ENCODE measurements at places on chromosomes 1 and 21. TPM values are rescaled to one million over a fixed set of nuclear protein-coding genes. Genes with fewer than 3 reads are reported as not detected.
A peak's percentile ranks its signal among the peaks of the same experiment; 100 is the strongest.

DNA sequence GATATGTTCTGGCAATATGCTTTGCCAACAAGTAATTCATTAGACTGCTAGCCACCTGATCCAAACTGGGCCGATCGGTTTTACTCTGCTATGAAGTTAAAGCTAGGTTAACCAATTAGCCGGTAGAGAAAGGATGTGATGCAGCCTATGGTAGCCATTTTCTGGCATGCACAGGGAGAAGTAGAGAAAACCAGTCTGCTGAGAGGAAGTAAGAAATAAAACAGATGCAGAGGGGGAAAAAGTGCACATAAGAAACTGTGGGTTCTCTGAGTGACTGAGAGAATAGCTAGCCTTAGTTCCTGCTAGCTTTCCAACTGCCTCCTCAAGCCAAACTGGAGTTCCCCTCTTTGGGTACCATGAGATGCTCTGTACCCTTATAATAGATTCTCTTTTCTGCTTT lies 52.8 kb downstream of the ARID4B start:
- no peaks in the 10 kb centered on the region for H3K36me3 ChIP-seq
- H3K27ac ChIP-seq = no peak overlapping the region
- no peak overlapping the region for H3K4me3 ChIP-seq
- H3K27me3 ChIP-seq = no peaks in the 10 kb centered on the region

- no peak overlapping the region for H3K27ac ChIP-seq
- H3K4me3 ChIP-seq = no peak overlapping the region
- peaks cover 4% of the 10 kb centered on the region for H3K4me1 ChIP-seq
- no peaks in the 10 kb centered on the region for H3K36me3 ChIP-seq
Measured at GRCh38 chr1:24925082-24925779, 4.8 kb downstream of the RUNX3 start.

- H3K27me3 ChIP-seq = no peaks in the 10 kb centered on the region
- H3K4me1 ChIP-seq = no peaks in the 10 kb centered on the region
- H3K4me3 ChIP-seq = no peak overlapping the region
- no peak overlapping the region for H3K27ac ChIP-seq
- DNase-seq = no peak
Measured at GRCh38 chr1:26405281-26405915, 5.2 kb upstream of the LIN28A start.

- no peaks in the 10 kb centered on the region for H3K4me1 ChIP-seq
- DNase-seq = no peak
- H3K36me3 ChIP-seq = no peaks in the 10 kb centered on the region
Measured at GRCh38 chr1:177847843-177848242, 122.0 kb downstream of the SEC16B start.

DNA sequence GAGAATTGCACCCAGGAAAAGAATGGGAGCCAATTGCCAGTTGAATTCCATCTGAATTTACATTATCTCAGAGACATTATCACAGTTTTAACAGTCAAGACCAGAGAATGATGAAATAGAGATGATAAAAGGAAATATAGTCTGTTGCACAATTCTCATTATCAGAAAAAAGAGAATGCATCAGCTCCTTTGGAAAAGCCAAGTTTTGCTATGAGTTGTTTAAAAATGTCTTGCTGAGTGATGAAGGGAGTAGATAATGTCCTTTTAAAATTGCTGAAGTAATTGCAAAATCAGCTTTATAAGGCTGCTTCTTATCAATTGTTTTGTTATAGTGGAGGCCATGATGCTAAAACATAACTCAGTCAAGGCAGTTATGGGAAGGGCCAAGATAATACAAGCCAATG lies 37.9 kb upstream of the EEIG2 start:
- no peak for DNase-seq
- H3K36me3 ChIP-seq = no peaks in the 10 kb centered on the region
- no peak overlapping the region for H3K4me3 ChIP-seq
- no peaks in the 10 kb centered on the region for H3K4me1 ChIP-seq
- H3K27me3 ChIP-seq = no peaks in the 10 kb centered on the region

DNA sequence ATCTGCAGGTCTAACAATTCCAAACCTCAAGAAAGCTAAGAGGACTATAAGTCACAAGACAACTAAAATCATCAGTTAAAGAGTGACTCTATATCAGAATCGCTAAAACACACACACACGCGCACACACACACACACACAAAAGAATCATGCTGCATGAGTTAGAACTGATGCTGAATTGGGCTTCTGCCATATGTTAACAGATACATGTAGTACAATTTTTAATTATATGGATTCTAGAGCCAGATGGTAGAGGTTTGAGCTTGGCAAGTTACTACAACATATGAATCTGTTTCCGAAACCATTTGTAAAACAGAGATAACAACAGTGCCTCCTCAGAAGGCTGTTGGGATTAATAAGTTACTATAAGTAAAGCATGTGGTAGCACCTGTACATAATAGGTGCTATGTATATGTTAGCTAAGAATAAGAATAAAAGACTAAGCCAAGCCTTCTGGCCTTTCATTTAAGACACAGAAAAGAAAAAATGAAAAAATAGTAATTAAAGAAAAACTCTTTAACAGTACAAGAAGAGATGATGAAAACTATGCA lies 17.9 kb downstream of the EPRS1 start:
- H3K4me1 ChIP-seq = no peaks in the 10 kb centered on the region
- H3K4me3 ChIP-seq = no peak overlapping the region
- peaks cover 68% of the 10 kb centered on the region for H3K36me3 ChIP-seq
- DNase-seq = no peak
- no peak overlapping the region for H3K27ac ChIP-seq

GRCh38 chr1:211944733-211945500 lies 90.4 kb downstream of the INTS7 start:
- H3K27ac ChIP-seq = no peak overlapping the region
- H3K27me3 ChIP-seq = no peaks in the 10 kb centered on the region
- peaks cover 12% of the 10 kb centered on the region for H3K4me1 ChIP-seq
- peak; percentile 84 for DNase-seq
- H3K4me3 ChIP-seq = no peak overlapping the region
- peaks cover 39% of the 10 kb centered on the region for H3K36me3 ChIP-seq

DNA sequence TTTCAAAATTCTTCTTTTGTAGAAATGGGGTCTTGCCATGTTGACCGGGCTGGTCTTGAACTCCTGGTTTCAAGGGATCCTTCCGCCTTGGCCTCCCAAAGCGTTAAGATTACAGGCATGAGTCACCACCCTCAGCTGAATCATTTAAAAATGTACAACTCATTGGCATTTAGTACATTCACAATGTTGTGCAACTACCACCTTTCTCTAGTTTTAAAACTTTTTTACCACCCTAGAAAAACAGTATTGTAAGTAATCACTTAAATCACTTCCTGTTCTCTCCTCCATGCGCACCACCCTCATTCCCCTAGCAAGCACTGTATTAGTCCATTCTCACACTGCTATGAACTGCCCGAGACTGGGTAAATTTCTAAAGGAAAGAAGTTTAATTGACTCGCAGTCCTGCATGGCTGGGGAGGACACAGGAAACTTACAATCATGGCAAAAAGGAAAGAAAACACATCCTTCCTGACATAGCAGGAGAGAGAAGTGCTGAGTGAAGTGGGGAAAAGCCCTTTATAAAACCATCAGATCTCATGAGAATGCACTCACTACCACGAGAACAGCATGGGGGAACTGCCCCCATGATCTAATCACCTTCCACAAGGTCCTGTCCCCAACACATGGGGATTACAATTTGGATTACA lies 14.4 kb upstream of the THEM5 start:
- no peaks in the 10 kb centered on the region for H3K36me3 ChIP-seq
- H3K4me1 ChIP-seq = no peaks in the 10 kb centered on the region
- H3K27ac ChIP-seq = no peak overlapping the region
- H3K4me3 ChIP-seq = no peak overlapping the region
- no peaks in the 10 kb centered on the region for H3K27me3 ChIP-seq
- DNase-seq = no peak

GRCh38 chr1:91557039-91557690 lies 56.5 kb downstream of the CDC7 start:
- no peak for DNase-seq
- H3K27me3 ChIP-seq = no peaks in the 10 kb centered on the region
- H3K36me3 ChIP-seq = no peaks in the 10 kb centered on the region
- no peak overlapping the region for H3K27ac ChIP-seq
- no peak overlapping the region for H3K4me3 ChIP-seq

Gene OR14K1
- total RNA-seq = 0.29 TPM

Gene DHDDS
- 49.4 TPM for total RNA-seq

Gene CDA
- 26.2 TPM for total RNA-seq

Gene OLFML2B
- 0.75 TPM for total RNA-seq

Data from endodermal cell (in vitro differentiated cells).